Activated B cell treated with CpG ODN at 0.5 μM for 24 hours (primary cell): ENCODE measurements at places on chromosomes 7 and 10.
A peak's percentile ranks its signal among the peaks of the same experiment; 100 is the strongest.

GRCh38 chr7:33299425-33299824, 170.1 kb downstream of the BBS9 start:
- DNase-seq: no peak

DNA sequence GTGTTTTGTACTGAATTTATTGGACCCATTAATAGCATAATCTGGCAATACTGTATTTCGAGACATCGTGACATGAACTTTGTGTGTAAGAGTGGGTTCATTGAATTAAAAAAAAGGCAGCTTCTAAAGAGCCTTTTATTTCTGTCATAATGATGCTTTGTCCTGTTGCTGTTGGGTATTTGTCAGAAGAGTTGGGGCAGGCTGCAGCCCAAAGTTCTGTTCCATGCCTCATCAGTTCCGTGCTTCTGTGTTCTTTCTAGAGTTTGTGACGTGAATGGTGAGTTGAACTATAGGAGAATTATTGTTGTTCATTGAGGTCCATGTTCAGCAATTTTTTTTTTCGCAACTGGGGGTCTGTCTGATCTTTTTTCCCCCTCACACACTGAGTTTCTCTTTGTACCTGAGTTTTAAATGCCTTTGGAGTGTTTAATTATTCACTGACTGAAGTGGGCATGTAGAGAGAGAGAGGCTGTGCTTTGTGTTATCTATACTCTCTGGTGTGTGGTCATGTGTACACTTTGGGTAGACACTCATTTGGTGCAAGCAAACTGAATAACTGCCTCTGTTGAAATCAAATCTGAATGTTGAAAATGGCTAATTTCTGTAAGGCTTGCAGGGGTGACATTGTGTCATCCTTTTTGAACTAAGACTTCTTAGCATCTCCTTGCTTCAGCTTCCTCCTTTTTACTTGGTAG, 69.8 kb downstream of the ADD3 start:
- no peak for DNase-seq

- DNase-seq: no peak
Measured at GRCh38 chr10:119494236-119495020, 48.1 kb downstream of the RGS10 start.

DNA sequence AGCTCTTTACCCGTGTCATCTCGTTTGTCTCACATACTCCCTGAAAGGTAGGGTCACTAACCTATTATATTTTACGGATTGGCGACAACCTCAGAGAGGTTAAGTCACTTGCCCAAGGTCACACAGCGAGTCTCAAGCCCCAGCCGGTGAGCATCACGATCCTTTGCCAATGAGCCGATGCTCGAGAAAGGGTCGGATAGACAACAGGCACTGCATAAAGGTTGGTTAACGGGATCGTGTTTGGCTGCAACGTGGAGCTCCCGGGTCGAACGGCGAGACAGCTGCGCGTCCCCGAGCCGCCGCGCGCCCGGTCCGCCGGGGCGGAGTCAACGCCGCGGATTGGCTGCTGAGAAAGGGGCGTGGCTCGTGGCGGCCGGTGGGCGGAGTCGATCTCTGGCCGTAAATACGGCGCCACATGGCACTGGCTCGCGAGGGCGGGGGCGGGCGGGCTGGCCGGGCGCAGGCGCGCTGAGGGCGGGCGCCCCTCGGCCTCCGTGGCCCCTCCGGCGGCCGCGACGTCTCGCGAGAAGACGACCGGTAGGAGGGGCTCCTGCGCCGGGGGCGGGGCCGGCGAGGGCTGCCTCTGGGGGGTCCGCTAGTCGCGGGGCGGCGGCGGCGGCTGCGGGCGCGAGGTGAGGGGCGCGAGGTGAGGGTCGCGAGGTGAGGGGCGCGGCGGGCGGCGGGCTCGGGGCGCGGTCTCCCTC, at the start of gene CHST12:
CHST12 (plus strand) TSS at position 598 of the 704 bp plus-strand sequence. CDS start 29,029 bp downstream, outside the sequence.
- peak; percentile 91 for DNase-seq

DNA sequence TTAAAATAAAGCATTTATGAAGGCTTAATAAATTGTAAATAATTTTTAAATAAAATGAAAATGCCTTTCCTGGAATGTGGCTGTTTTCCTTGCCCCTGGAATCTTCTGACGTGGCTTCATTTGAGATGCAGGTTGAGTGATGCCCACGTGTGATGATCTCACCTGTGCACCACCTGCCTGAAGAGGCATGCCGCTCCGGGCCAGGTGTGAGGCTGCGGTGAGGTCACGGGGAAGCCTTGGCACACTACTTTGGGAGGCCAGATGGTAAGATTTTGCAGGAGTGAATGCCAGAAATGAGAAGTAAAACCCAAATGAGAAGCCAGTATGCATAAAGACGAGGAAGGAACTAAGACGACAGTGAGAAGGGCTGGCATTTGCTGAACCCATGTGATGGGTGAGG, 36.2 kb downstream of the GOT1 start:
- DNase-seq: no peak

GRCh38 chr7:105587909-105588635, 6.8 kb upstream of the EFCAB10 start:
- no peak for DNase-seq
